Thymus (tissue), 14 donors: ENCODE measurements at places on chromosomes 6 and 20.

DNA sequence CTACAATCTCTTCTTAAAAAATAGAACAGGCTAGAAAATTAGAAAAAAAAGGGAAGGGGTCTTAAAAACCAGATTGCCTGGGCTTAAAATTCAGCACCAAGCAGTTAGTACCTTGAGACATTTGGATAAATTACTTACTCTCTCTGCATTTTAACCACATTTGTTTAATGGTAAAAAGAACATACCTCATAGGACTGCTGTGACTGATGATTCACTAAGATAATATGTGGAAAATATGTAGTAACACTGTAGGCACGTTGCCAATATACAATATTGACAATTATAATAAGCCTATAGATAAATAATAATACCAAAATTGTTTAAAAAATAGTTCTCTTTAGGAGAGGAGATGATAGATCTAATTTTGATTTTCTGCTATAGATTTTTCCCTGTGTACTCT lies 750.4 kb downstream of the TENT5A start:
- no peak for DNase-seq

DNA sequence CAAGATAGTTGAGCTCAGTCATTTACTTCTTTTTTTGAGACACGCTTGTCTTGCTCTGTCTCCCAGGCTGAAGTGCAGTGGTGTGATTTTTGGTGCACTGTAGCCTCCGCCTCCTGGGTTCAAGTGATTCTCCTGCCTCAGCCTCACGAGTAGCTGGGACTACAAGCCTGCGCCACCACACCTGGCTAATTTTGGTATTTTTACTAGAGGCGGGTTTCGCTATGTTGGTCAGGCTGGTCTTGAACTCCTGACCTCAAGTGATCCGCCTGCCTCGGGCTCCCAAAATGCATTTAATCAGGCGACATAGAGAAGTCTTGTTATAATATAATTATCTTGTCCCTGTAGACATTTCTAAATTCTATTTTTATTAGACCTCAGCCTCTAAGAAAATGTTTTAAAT lies 6.1 kb downstream of the AMD1 start:
- no peak for DNase-seq

DNA sequence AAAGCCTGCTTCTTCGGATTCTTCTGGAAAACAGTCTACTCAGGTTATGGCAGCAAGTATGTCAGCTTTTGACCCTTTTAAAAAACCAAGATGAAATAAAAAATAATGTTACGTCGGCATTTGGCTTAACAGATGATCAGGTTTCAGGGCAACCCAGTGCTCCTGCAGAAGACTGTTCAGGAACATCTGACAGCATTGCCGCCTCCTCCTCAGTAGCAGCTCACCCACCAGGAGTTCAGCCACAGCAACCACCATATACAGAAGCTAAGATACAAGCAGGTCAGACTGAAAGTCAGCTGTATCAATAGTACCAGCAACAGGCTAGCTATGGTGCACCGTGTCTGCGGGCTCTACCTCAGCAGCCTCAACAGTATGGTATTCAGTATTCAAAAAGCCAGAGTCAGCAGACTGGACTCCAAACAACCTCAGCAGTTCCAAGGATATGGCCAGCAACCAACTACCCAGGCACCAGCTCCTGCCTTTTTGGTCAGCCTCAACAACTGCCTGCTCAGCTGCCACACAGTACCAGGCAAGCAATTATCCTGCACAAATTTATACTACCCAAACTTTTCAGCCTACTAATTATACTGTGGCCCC lies 51.9 kb downstream of the BTBD9 start:
- no peak for DNase-seq

GRCh38 chr6:137692806-137693205 lies 174.3 kb upstream of the TNFAIP3 start:
- no peak for DNase-seq

- DNase-seq, result no peak
Observed at GRCh38 chr6:130955755-130956154, 107.3 kb downstream of the EPB41L2 start.

DNA sequence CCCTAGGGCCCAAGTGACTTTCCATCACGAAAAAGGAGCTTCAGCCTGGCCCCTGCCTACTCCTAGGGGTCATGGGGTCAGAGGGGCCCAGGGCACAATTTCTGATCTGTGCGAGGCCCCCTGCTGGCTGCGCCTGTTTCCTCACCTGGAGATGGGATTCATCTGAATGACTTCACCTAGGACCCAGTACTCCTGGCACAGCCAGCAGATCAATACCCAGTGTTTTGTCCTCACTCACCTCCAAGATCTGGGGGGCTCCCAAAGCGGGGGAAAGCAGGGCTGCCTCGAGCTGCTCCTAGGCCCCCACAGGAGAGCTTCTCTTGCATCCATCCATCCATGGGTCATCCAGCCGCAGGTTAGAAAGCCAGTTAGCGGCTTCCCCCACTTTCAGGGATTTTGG lies 33.8 kb downstream of the CD40 start:
- DNase-seq, result no peak

DNA sequence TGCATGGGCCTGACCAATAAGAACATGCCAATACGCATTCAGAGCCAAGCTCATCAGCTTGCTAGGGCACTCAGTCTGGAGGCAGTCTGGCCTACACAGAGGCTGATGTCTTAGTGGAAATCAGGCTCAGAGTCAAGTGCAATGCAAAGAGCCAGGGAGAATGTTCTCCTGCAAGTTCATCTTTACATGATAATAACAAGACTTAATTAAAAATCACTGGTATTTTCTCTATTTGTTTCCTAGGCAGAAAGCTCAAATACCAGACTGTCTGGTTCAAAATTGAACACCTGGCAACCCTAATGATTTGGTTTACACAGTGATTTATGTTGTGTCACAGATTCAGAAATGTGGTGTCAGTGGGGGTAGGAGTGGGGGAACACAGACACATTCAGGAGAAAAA lies 689.3 kb upstream of the FLRT3 start:
- DNase-seq, result no peak

DNA sequence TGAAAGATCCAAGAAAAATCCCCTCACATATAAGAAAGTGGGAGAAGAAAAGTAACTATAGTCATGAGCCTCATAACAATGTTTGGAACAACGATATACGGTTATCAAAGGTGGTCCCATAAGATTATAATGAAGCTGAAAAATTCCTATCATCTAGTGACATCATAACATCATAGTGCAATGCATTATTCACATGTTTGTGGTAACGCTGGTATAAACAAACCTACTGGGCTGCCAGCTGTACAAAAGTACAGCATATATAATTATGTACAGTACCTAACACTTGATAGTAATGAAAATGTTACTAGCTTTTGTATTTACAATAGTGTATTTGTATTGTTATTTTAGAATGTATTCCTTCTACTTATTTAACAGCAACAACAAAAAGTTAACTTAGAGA lies 240.7 kb downstream of the RNGTT start:
- no peak for DNase-seq

- DNase-seq, result no peak
Observed at GRCh38 chr6:18362058-18362561, 25.0 kb upstream of the RNF144B start.

DNA sequence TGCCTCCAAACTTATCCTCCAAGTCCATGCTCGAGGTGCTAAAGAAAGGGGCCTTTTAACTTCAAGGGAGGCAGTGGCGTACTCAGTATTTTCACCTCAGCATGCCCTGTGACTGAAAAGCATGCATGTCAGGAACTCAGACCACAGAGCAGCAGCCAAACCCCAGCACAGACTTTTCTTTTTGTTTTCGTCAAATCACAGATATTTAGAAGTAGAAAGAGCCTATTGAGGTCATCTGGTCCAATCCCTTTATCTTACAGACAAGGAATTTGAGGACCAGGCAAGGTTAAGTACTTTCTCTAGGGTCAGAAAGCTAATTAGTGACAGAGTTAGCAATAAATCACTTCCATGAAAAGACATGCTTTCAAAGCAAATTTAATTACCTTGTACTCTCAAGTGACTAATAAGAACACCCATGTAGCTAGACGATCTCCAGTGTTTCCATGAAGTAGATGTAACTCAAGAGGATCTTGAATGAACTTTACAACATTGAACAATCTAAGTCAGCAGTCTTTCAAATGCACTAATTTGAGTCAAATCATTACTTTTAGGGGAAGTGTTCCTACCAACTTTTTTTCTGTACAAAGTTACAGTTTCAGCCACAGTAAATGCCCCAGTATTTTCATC lies 35.9 kb downstream of the MOXD1 start:
- no peak for DNase-seq

DNA sequence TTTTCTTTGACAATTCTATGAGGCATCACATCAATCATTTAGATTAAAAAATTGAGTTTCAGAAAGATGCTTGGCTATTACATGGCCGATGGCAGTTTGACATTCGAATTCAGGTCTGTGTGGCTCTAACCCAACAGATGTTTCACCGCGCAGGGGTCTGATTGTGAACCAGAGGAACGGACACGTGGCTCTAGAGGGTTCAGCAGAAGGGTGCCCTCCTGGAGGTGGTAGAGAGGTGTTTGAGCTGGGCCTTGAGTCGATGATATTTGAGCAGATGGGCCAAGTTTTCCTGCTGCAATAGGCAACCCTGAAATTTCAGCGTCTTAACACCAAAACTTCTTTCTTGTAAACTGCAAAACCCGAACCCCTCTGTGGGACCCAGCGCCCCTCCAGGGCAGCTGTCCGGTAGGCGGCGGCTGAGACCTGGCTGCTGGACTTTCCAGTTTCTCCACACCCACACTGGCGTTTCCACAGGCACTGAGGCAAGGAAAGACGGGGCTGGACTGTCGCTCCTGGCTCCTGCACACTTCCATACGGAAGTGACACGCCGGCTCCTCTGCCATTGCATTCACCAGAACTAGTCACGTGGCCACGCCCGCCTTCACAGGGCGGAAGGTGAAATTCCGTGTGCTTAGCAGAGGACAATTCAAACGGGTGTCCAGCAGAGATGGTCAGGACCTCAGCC lies 11.3 kb upstream of the AFDN start:
- DNase-seq, result no peak
